ENCODE measurements at places on chromosomes 1 and 21. TPM values are rescaled to one million over a fixed set of nuclear protein-coding genes. Genes with fewer than 3 reads are reported as not detected.

- no peak for DNase-seq
These were observed 21.8 kb upstream of the RAB4A start for GRCh38 chr1:229248821-229249817.

GRCh38 chr1:28606771-28607170, 14.7 kb downstream of the RAB42 start:
- DNase-seq: no peak

DNA sequence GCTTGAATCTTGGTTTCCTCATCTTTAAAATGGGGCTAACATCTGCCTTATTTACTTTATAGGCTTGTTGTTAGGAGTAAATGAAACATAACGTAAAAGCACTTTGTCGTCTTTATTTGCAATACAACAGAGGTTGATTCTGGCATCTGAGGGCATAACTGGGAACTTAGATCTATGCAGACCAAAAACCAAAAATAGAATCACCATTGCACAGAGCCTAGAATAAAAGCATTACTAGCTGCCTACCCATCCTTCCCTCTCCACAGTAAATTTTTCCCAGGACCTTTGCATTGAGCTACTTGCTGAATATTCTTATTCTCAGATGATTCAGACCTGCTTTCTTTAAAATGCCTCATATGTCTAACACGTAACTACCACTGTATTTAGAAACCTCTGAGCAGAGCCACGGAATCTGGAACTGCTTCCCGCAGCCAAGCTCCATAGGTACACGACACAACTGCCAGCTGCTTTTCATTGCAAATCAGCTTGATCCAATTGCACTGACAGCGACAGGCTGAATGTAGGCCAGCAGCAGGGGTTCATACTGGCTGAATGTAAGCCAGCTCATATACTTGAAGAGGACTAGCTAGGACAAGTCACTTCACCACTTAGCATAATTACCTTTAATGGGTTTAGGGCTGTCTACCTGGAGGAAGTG, 33.2 kb upstream of the SERBP1 start:
- DNase-seq: no peak

C1orf56 gene
- total RNA-seq: 4.7 TPM

GRCh38 chr21:31726407-31726806, 5.5 kb downstream of the SCAF4 start:
- no peak for DNase-seq

FH gene
- 115 TPM for total RNA-seq

- DNase-seq: no peak
These were observed 338.6 kb downstream of the TBX15 start for GRCh38 chr1:118649369-118650106.

DNA sequence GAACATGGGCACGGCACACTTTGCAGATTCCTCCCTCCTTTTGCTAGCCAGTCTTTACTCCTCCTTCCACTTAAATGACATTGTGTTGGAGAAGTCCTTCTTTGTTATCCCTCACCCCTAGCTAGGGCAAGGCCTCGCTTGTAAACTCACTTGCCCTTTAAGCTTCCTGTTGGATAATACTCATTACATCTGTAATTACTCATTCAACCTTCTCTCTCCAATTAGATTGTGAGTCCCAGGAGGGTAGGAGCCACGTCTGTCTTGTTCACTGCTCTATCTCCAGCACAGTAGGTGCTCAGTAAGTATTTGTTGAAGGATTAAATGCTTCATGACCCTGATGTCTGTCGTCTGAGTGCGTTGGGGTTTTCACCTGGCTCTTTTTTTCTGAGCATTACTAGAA, 98.7 kb upstream of the USP24 start:
- DNase-seq: no peak

Measured in right lobe of liver (tissue), 6 donors.